ENCODE measurements at places on chromosomes 7 and 10.

GRCh38 chr7:106462365-106462859, 177.6 kb upstream of the NAMPT start:
- no peak for DNase-seq

DNA sequence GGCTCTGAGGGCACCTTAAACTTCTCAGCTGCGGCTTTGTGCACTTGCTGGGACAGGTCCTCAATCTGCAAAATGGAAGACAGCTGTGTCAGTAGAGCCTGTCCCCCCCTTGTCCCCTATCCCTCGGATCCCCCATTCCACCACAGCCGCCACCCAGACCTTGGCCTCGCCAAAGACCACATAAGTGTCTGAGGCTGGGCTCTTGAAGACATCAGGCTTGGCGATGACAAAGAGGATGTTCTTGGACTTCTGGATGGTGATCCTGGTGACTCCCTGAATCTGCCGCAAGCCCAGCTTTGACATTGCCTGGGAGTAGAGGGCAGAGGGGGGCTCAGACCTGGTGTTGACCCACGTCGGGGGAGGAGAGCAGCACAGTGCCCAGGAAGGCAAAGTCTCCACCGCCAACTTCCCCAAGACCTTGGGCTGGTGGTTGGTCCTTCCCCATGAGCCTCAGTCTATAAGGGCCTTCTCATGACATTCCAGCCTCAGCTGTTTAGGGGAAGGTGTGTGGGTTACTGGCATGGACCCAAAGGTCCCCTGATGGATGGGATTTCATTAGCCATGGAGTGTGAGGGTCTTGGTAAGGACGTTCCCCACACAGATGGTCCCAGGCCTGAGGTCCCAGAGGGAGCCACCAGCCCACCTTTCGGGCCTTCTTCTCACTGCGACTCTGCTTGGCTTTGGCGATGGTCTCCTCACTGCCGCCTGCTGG, 7.7 kb downstream of the NACAD start:
- DNase-seq = no peak

- no peak for DNase-seq
Measured at GRCh38 chr7:610531-611280, 91.1 kb upstream of the PDGFA start.

DNA sequence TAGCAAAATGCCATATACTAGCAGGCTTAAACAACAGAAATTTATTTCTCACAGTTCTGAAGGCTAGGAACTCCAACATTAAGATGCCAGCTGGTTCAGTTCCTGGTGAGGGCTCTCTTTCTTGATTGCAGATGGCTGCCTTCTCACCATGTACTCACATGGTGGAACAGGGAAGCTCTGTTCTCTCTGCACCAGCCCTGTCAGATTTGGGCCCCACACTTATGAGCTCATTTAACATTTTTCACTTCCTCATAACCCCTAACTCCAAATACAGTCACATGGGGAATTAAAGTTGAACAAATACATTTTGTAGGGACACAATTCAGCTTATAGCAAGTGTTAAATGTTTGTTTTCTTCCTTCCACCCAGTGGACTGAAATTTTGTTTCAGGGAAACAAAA, 218.6 kb upstream of the TAC1 start:
- DNase-seq = no peak

GRCh38 chr7:78448911-78449310, 650.3 kb downstream of the PHTF2 start:
- DNase-seq = no peak

GRCh38 chr10:130363899-130364445, 227.8 kb downstream of the GLRX3 start:
- DNase-seq = no peak

DNA sequence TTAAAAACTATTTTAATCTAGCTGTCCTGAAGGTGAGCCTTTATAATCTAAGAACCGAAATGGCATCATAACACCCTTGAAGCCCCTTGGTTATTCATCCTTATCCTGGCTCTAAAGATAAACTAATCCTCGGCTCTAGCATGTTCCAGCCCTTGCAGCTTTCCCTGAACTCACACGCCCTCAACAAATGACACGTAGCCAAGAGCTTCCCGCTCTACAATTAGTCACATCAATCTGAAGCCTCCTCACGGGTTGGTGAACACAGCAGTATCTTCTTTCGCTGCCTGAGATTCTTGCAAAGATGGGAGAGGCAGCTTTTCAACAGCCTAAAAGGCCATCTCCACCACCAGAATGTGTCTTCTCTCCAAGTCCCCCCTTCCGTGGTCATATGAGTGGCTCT, 4.1 kb downstream of the FRMD4A start:
- DNase-seq = no peak

GRCh38 chr10:128018236-128018635, 108.0 kb downstream of the MKI67 start:
- peak; percentile 23 for DNase-seq
